Fibroblast of skin of back (primary cell): ENCODE measurements at places on chromosomes 4 and X.

- no peak for DNase-seq
These were observed 52.9 kb upstream of the EDA start for GRCh38 chrX:69562904-69563578.

DNA sequence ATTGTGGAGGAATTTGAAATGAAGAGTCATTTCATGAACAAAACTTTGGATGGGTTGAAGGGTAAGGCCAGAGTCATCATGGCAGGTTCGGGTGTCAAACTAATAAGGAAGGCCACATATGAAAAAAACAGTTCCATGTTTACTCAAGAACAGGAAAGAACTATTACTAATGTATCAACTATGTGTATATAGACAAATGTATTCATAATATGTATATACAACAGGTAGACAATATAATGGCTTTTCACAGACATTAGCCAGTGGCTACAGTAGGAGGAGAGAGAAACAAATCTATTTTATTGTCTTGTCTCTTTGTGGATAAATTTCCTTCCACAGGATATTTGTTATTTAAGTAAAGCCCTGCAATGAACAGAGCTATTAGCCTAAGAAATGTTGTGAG, 101.1 kb downstream of the CBLL2 start:
- no peak for DNase-seq

GRCh38 chrX:31070057-31070468, 1.8 kb downstream of the FTHL17 start:
- DNase-seq, result no peak

DNA sequence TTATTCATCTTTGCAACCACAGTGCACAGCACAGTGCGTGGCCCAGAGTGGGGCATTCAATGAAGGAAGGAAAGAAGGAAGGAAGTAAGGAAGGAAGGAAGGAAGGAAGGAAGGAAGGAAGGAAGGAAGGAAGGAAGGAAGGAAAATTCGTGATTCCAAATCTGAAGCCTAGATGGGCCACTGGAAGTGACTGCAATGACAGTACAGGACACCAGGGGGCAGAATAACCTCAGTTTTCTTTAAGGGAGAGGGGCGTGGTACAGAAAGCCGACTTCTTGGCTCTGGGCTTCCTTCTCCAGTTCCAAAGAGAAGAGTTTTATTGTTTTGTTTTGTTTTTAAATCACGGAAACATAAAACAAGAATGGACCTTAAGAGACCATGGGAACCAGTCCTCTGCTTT, 47.8 kb downstream of the APLN start:
- peak; percentile 42 for DNase-seq

- peak; percentile 79 for DNase-seq
These were observed 139.4 kb upstream of the SCML1 start for GRCh38 chrX:17597836-17598439.

- DNase-seq, result no peak
These were observed 60.4 kb downstream of the AGA start for GRCh38 chr4:177381762-177382310.

DNA sequence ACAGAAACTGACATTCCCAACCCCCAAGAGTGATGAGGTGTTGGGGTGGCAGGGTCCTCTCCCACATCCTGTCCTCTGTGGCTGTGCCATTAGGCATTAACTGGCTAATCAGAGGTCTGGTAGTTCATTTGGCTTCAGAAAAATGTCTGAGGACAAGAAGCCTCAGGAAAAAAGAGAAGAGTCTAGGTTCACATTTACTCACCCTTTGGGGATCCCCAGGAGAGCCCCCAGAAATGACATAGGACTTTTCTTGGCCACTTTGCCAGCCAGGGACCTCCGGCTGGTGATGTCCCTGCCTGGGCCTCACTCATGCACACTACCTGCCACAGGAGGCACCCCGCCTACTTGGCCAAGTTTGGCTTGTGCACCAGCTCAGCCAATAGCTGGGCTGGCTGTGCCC, 173.0 kb downstream of the RBM46 start:
- no peak for DNase-seq

DNA sequence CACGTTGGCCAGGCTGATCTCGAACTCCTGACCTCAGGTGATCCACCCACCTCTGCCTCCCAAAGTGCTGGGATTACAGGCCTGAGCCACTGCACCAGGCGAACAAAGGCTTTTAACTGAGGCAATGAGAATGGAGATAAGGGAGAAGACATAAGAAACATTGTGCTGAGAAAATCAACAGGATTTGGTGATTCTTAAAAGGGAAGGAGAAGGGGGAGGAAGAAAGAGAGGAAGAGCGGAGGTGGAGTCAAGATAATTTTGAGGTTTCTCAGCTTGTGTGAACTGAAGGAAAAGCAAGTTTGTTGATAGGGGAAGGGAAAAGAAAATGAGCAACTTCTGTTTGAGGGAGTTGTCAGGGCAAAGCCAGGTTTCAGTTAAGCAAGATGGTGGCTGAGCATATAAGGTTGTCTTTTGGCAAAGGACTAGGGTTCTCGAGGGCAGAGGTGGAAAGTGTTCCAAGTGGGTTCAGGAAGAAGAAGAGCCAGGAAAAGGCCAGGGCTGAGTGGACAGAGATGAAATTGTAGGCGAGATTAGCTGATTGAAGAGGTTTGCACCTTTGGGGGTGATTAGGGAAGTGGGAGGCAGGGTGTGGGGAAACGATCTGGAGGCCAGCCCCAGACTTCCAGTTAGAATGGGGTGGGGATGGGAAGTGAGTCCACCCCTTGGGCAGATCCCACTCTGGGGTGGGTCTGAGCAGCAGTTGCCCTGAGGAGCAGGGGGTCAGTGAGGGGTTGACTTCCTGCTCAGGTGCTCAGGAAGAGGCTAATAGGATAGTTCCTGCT, 7.8 kb downstream of the DOCK11 start:
- DNase-seq, result no peak

DNA sequence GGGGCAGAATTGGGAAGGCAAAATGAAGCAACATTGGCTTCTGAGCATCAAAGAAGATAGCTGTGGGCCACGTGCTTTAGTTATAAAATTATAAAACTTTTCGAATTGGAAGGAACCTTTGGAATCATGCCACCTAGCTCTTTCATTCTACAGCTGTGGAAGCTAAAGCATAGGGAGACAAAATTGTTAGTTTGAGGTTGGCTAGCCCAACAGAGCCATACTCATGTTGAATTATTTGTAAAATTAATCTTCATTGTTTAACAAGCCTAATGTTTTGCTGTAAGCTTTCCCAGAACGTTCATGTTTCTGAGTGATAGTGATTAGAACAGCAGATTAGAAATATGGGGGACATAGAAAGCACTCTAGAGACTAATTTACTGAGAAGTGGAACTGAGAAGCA, 35.9 kb downstream of the HHIP start:
- DNase-seq, result no peak

DNA sequence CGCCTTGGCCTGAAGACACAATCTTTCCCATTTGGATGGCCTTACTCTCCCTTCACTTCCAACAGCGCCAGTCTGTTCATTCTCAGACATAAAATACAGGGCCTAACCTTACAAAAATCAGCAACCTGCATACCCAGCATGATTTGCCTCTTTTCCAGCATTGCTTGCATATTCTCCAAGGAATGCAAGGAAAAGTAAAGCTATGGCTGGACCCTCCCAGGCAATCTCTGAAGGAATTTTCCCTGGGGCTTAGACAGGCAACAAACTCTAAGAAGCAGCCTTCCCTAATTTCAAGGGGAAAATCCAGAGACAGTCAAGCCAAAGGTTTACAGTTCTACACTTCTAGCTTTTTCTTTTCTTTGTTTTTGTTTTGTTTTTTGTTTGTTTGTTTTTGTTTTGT, 3.6 kb downstream of the DCTD start:
- DNase-seq, result no peak

- no peak for DNase-seq
These were observed 29.9 kb downstream of the RNF175 start for GRCh38 chr4:153729895-153730294.

GRCh38 chr4:10639664-10640063, 44.9 kb downstream of the CLNK start:
- DNase-seq, result peak; percentile 77

GRCh38 chrX:104342065-104342464, 87.3 kb upstream of the ESX1 start:
- no peak for DNase-seq

- peak; percentile 0 for DNase-seq
These were observed 7.0 kb upstream of the ATP6AP2 start for GRCh38 chrX:40573763-40574162.

- DNase-seq, result no peak
These were observed 2020.0 kb upstream of the ADGRL3 start for GRCh38 chr4:59180161-59180560.

- DNase-seq, result no peak
These were observed 603.7 kb downstream of the GRXCR1 start for GRCh38 chr4:43496188-43496587.

DNA sequence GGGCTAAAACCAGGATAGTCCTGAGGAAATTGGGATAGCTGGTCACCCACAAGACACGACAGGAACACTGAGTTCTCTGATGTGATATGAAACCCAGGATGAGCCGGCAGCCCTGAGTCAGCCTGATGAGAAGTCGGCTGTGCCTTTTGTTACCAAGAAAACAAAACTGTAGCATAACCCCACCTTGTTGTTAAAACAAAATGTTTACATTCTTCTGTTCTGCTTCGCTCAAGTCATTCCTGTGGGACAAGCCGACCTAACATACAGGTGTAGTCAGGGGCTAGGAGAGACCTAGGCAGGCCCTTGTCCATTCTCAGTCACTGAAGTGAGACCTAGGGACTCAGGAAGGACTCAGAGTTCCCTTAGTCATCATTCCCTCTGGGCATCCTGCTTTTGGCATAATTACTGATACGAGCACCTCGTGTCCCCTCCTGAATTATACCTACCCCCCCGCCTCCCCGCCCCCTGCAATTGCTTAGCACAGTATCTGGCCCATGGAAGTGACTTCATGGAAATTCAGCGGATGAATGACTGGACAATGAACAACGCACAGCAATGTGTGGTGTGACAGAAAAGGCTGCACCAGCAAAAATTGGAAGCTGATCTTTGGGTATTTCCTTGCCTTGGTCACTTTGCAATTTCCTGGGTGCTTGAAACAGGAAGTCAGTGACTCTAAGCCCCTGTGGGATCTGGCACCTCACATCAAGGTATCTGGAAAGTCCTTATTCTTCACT, 31.9 kb upstream of the TLR2 start:
- no peak for DNase-seq

DNA sequence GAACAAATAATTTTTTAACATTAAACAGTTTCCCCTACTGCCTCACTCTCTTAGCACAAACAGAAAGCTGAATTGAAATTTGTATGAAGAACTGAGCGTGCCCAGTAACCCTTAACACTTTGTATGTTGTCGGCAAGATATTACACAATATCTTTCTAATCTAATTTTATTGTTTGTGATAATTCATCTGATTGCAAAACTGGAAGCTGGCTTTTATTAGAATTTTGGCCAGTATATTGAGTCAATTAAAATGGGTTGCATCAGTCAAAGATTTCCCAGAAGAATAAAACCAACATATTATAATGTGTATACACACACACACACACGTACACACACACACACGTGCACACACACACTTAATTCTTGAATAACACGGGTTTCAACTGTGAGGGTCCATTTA, 2332.1 kb downstream of the PCDH7 start:
- no peak for DNase-seq

DNA sequence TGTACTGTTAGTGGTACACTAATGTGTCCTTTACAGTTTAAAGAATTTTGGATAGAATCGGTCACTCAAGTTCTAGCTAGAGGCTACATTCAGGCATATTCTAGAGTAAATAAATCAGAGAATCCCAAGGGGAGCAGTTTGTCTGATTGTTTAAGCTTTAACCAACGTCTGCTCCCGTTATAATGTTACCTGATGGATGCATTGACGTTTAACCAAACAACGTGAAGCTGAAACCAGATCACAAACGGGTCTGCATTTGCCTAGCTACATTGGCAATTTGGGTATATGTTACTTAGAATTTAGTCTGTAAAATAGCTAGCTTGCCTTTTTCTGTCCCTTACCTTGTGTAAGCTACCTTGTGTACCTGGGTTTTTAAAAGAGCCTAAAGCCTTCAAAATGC, 1.6 kb downstream of the PI4K2B start:
- no peak for DNase-seq

DNA sequence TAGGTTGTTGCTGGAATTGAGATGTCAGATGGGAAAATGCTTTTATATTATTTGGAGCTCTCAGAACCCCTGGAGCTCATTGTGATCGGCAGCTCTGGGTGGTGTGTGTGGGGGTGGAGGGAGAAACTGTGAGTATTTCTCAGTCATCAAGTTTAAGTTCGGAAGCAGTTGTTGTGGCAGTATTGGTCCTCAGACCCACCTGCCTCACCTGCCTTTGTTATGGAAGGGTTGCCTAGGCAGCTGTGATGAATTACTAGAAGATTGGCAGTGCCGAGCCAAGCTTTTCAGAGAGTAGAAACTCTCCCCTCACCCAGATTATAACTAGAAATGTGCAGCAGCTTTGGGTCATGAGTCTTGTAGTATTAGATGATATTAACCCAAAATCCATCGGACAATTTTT, 9.5 kb downstream of the IGSF1 start:
- no peak for DNase-seq

DNA sequence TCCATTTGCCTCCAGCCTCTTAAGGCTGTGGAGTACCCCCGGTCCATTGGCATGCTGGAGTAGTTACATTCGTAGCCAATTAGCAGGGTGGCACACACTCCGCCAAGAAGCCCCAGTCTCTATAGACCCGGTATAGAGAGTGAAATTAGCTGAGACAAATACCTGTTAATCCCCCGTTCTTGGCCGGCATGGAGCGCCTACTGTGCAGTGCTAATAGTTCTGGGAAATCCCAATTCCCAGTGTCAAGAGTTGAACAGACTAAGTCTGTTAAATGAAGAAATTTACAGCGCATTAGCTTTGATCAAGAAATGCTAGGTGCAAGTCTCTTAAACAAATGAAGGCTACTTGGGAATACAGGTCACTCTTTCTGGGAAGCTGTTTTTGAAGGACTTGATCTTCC, 127.8 kb upstream of the ARX start:
- no peak for DNase-seq

DNA sequence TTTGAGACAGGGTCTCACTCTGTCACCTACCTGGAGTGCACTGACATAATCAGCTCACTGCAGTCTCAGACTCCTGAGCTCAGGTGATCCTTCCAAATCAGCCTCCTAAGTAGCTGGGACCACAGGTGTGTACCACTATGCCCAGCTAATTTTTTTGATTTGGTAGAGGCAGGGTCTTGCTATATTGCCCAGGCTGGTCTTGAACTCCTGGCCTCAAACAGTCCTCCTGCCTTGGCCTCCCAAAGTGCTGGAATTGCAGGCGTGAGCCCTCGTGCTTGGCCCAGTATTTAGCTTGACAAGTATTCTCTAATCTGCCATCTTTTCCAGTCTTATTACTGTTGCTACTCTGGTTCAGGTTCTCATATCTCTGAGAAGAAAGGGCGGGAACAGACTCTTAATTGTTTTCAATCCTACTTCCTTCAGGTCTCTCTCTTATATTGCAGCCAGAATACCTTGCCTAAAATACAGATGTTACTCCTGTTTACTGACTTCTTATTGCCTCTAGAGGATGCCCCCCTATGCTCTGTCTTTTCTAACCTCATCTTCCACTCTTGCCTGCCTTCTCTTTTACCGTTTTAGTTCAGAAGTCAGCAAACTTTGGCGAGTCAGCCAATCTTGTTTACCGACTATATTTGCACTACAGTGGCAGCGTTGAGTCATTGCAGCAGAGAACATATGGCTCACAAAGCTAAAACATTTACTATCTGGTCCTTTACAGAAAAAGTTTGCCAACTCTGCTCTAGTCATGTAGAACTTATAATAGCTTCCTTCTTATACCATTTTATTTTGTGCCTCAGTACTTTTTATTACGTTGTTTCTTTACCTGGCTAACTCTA, 19.0 kb downstream of the MRPL1 start:
- peak; percentile 16 for DNase-seq

GRCh38 chr4:44978020-44978419, 251.7 kb upstream of the GNPDA2 start:
- no peak for DNase-seq

GRCh38 chr4:8411351-8412180, 29.0 kb downstream of the ACOX3 start:
- no peak for DNase-seq
